ENCODE measurements at places on chromosomes 7 and 10. TPM values are rescaled to one million over a fixed set of nuclear protein-coding genes. Genes with fewer than 3 reads are reported as not detected.

- DNase-seq: no peak
Measured at GRCh38 chr7:51233374-51233773, 83.2 kb downstream of the COBL start.

AQP1 gene
- total RNA-seq: not detected

NME8 gene
- not detected for total RNA-seq

DNA sequence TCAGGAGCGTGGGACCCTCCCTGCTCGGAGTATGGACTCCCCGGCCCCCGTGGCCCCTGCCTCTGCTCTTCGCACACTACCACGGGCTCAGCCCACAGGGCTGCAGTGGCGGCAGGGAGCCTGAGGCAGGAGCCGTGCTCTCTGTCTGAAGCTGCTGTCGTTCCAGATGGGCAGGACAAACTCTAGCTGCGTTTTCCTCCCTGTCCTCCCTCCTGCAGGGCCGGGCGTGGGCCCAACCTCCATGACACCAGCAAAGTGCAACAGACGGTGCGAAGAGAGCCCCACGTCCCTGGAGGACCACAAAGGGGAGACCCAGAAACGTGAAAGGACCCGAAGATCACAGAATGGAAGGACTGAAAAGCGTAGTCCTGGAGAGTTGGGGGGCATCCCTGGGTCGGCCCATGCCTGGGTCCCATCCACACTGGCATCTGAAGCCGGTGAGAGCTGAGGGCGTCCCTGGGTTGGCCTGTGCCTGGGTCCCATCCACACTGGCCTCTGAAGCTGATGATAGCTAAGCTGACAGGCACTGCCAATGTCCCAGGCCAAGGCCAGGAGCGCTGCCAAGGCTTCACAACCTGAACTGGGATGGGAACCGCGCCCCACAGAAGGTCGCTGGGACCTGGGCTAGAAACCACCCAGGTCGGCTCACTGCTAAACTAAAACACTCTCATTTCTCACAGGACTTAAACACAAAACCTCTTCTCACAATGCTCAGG, 267.0 kb downstream of the MAD1L1 start:
- no peak for DNase-seq
